AG09309 (cell line): ENCODE measurements at places on chromosomes 6 and 20.

GRCh38 chr6:161195386-161195785 lies 78.5 kb downstream of the AGPAT4 start:
- no peak for DNase-seq

DNA sequence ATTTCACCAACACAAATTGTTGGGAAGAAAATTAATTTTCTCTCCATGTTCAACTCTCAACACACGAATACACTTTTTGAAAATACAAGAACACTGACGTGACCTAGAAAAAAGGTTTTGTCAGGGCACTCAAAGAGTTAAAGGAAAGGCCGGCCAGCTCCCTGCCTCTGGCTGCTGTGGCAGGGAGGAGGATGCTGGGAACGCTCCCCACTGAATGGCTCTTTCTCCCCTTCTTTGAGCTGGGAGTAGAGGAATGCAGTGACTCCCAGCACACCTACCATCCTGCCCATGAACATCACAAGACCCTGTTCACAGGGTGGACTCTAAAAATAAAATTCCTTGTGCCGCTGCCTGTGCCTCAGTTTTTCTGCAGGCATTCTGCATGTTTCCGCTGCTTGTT lies 47.0 kb downstream of the MAP3K5 start:
- DNase-seq = no peak

DNA sequence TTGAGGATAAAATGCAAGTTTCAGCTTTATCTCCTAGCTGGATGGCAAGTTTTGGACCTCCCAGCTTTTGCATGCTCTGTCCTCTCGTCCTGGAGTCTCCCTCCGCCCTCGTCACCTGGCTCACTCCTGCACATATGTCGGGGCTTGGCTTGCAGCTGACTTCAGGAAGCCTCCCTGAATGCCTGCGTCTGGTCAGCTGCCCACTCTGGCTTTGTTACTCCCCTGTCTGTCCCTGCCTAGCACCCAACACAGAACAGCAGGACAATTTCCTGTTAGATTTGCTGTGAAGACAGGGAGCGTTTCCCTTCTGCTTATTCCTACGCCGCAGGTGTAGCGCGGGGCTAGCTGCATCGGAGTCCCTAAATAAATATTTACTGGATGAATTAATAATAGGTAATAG lies 5.4 kb downstream of the JPH2 start:
- DNase-seq = no peak

DNA sequence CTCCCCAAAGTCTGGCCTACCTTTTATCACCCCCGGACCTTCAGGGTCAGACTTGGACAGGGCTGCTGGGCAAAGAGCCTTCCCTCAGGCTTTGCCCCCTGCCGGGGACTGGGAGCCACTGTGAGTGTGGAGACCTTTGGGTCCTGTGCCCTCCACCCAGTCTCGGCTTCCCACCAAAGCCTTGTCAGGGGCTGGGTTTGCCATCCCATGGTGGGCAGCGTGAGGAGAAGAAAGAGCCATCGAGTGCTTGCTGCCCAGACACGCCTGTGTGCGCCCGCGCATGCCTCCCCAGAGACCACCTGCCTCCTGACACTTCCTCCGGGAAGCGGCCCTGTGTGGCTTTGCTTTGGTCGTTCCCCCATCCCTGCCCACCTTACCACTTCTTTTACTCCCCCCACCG lies 10.3 kb downstream of the VEGFA start:
- DNase-seq = no peak

DNA sequence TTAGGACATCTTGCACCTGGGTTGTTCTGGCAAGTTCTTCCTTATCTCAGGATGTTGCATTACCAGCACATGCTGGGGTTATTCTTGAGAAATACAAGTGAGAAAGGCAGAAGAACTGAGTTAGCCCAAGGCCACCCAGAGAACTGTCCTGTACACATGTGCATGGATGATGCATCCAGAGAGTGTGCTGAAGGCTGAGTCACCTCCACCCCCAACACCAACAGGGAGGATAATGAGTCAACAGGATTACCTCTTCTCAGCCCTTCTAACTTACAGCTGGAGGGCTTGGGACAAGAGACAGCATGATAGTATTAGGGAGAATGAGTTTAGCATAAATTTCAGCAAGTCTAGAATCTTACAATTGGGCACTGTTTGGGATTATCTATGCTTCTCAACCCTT lies 8.5 kb downstream of the SCGN start:
- peak; percentile 25 for DNase-seq

- no peak for DNase-seq
Measured at GRCh38 chr20:9070304-9070703, 1.4 kb downstream of the PLCB4 start.

DNA sequence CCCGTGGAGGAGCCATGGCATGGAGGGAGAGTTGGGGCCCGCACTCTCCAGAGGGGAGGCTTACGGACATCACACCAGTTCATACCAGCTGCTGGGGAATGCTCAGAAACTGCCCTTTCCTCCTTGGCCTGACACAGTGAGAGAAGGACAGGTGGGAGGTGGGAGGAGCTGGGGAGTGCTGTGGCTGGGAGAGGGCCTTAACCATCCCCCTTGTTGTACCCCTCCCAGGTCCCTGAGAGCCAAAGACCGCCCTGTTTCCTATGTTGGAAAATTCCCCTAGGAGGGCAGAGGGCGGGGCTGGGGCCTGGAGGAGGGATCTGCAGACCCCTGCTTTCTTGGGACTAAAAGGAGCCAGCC lies 24.1 kb downstream of the FOXP4 start:
- no peak for DNase-seq

DNA sequence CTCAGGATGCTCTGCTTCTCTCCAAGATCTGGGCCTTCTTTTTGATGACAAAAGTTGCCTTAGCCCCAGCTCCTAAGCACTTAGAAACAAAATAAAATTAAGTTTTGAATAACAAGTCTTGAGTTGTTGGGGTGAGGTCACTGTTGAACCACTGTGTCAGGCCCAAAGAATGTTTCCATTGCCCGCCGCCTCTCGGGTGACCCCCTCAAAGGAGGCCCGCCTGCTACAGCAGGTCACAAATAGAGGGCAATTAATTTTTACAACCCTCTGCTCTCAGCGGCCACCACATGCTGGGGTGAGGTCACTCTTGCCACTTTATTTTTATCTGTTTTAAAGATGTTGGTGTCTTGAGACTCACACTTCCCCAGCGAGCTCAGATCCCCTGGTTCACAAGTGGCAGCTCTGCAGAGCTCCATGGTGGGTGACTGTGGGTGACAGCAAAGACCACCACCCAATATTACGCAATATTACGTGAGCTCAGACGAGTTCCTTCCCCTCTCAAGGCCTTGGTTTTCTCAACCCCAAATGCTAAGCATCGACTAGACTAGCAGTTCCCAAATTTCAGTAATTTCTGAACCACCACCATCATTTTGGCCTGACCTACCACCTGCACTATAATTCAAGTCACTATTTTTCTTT lies 247.7 kb upstream of the PMEPA1 start:
- peak; percentile 32 for DNase-seq

GRCh38 chr20:32585011-32585585 lies at the start of gene NOL4L:
TSS of gene NOL4L (minus strand) at chr20:32585333. CDS start at chr20:32584890, 443 bp downstream.
- DNase-seq = no peak
